Activated naive CD4-positive, alpha-beta T cell (primary cell): ENCODE measurements at places on chromosomes 11 and 22.

- DNase-seq: no peak
Measured at GRCh38 chr11:114058026-114058706, 1.3 kb upstream of the ZBTB16 start.

- DNase-seq: no peak
Measured at GRCh38 chr22:49243335-49243734, 584.3 kb downstream of the BRD1 start.

DNA sequence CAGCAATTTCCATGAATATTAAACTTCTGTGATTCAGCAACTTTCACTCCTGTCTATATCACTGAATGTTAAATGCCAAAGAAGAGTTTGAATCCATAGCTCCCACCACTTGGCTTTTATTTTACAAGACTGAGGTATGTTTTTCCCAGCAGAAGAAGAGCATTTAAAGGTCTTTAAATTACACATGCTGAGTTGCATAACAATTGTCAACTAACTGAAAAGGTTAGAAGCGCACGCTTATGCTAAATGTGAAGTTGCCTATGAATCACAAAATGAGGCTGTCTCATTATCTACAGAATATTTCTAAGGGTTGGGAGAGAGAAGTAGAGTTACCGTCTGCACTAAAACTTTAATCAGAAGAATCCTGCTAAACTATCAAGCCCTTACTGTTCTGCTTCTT, 1086.3 kb downstream of the FAM181B start:
- no peak for DNase-seq

DNA sequence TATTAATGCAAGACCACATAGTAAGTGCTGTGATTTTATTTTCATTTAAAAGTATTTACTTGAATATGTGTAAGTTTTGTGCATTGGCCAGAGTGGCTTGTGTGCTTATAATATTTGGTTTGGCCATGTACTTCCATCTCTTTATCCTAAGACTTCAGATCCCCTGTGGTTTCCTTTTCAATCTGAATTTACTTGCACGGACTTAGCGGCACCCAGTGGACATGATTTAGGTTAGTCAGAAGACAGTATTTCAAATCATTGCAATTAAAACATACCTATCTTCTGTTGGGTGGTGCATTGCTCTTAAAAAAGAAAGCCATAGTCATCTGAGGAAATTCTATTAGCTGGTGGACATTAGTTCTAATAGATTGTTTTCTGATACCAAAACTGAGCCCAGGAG, 30.7 kb downstream of the PIWIL4 start:
- no peak for DNase-seq

DNA sequence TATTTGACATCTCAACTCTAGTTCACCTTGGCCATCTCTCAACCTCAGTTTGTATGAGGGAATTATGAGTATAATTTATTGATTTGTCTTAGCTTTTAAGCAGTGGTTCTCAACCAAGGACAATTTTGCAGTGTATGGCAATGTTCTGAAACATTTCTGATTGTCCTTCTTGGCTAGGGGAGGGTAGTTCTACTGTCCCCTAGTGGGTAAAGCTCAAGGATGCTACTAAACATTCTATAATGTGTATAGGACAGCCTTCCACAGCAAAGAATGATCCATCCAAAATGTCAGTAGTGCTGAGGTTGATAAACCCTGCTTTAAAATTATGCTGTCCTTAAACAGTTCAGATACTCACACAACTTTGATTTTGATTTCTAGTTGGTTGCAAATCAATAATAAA, 78.1 kb upstream of the ALKBH3 start:
- DNase-seq: no peak

DNA sequence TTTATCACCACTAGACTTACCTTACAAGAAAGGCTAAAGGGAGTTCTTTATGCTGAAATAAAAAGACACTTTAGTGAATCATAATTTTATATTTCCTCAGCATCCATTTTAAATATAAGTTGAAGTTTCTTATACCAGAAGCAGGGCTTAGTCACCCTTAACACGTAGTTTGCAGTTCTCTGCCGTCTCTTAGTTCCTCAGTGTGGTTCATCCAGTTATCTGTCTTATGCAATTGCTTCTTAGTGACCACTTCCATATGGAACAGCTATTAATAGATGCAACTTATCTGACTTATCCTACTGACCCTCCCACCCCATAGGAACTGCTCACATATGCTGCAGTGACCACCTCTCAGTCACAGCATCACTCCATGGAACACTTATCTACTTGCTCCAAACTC, 11.7 kb upstream of the SLC36A4 start:
- DNase-seq: no peak

DNA sequence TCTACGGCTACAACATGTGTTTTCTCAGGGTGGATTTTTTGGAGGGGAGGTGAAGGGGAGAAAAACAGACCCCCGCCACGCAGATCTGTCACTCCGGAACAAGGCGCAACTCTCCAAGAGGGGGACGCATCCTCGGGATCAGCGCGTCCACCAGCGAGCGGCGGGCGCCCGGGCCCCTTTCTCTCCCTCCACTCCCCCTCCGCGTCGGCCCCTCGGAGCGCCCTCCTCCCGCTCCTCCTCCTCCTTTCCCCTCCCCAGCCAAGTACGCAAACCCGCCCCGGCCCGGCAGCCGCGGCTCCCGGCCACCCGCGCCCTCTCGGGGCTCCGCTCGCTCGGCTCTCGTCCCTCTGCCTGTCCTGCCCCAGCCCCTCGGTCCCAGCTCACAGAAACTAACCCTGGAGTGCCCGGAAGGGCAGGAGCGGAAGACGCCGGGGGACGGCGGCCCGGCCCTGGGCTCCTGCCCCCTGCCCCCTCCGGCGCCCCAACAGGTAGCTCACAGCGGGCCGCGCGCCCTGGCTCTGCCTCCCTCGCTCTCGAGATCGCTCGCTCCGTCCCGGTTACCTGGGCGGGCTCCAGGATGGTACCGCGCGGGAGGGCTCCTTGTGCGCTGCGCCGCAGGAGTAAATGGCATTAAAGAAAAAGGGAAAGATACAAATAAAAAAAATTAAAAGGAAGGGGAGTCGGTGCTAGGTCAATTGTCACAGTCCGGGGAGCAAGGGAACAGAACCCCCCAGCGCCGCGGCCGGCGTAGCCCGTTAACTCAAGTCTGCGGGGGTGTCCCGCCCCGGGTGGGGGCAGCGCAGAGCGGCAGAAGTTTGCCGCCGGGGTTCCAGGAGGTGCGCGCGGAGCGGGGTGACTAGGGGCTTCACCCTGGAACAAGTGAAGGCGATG, 131.4 kb upstream of the C11orf58 start:
- DNase-seq: no peak

DNA sequence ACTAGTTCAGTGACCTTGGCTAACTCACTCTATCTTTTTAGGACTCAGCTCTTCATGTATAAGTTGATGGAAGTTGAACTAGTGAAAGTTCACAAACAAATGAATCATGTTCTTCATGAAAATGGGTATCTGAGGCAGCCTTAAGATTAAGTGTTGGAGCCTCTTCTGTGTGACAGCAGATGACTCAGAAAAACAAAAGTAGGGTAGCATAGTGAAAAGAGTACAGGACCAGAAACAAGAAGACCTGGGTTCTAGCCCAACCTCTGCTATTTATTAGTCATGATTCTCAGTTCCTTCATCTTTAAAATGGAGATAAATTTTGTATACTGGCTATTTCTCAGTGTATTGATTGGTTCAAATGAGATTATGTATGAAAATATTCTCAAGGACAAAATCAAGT, 60.2 kb downstream of the USP35 start:
- no peak for DNase-seq

DNA sequence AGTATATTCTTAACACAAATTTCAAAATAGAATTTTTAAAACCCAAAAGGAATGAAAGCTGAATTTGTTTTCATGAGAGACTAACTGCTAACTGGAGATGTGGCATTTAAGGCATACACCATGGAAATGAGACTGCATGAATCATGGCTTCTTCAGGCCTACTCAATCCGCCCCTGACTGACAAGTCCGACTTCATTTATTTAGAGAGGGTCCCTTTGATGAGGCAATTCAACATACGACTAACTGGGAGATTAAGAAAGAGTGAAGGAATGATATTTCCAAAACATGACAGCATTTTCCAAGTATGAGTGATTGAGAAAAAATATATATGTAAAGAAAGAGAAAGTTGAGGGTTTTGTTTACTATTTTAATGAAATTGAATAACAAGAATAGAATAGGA, 720.1 kb downstream of the DLG2 start:
- DNase-seq: no peak

GRCh38 chr11:130873761-130874160, 42.5 kb downstream of the SNX19 start:
- DNase-seq: no peak

GRCh38 chr11:84103096-84103495, 816.9 kb upstream of the CCDC90B start:
- no peak for DNase-seq

GRCh38 chr11:110082899-110083298, 10.3 kb upstream of the ZC3H12C start:
- no peak for DNase-seq

DNA sequence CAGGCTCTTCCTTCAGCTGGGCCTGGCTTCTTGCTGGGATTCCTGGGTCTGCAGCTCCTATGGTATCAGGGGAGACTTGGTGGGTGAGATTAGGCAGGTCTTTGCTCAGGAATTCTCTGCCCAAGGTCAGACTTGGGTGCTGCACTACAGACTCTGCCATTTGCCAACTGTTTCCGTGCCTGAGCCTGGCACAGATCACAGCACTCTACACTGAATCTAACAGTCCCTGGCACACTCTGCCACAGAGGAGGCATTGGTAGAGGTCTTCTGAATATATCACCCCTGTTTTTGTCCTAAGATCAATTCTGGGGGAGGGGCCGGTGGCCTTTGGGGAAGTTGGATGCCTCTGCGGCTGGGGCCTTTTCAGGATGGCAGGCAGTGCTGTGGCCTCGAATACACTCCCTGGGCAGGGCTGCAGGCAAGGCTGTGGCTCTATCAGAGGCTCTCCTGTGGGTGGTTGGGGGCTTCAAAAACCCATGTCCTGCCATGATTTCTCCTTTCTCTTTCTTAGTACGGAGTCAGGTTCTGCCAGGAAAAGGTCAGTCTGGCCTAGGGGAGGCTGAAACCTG, 115.0 kb upstream of the NARS2 start:
- DNase-seq: no peak

GRCh38 chr11:62919898-62920640, 1.1 kb downstream of the CHRM1 start:
- no peak for DNase-seq

DNA sequence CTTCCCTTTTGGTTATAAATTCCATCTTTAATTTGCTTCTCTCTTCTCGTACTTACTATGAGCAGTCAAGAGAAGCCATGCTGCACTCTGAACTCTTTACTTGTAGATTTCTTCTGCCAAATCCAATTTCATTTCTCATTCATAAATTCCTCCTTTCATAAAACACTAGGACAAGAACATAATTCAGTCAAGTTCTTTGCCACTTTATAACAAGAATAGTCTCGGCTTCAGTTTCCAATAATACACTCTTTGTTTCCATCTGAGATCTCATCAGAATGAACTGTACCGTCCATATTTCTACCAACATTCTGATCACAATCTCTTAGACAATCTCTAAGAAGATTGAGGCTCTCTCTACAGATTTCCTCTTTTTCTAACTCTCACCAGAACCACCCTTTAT, 25.1 kb downstream of the IZUMO1R start:
- DNase-seq: no peak

GRCh38 chr11:41836431-41836830, 377.0 kb upstream of the LRRC4C start:
- DNase-seq: no peak

- DNase-seq: no peak
Measured at GRCh38 chr11:65452806-65453490, 30.4 kb downstream of the NEAT1 start.
